ENCODE measurements at places on chromosomes 5 and 9.

- DNase-seq = no peak
Measured at GRCh38 chr9:113522419-113522818, 58.9 kb downstream of the RGS3 start.

- DNase-seq = no peak
Measured at GRCh38 chr5:40437452-40437861, 242.3 kb upstream of the PTGER4 start.

DNA sequence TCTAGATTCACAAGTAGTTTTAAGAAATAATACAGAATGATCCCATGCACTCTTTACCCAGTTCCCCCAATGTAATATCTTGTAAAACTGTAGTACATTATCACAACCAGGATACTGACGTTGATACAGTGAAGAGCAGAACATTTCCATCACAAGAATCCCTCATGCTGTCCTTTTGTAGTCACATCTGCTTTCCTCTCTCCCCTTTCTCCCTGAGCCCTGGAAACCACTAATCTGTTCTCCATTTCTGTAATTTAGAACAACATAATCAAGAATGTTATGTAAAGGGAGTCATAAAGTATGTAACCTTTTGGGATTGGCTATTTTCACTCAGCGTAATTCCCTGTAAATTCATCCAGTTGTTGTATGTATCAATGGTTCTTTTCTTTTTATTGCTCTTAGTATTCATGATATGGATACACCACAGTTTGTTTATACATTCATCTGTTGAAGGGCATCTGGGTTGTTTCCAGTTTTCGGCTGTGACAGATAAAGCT is 61.1 kb downstream of the ERCC6L2 start:
- DNase-seq = no peak

- DNase-seq = no peak
Measured at GRCh38 chr9:122340161-122340560, 30.7 kb upstream of the PTGS1 start.

- no peak for DNase-seq
Measured at GRCh38 chr9:12604164-12604821, 88.9 kb upstream of the TYRP1 start.

GRCh38 chr5:72364171-72364570 is 44.0 kb downstream of the PTCD2 start:
- no peak for DNase-seq

GRCh38 chr5:106028314-106028713 is 1642.4 kb downstream of the EFNA5 start:
- DNase-seq = no peak

DNA sequence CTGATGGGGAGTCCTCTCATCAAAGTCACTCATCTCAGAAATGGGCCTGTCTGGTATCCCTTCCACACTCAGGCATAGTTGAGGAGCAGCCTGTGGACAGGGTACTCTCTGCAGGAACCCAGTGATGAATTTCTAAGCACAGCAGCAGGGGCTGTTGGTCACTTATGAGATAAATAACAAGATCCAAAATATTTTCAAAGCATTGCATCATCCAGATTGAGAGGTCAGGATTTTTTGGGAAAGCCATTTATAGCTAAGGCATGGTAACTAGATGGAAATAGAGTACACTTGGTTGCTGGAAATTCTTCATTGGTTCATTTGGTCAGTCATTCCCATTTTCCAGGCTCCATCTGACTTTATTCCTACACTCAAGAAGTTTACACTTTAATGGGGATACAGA is 246.8 kb upstream of the RAI14 start:
- no peak for DNase-seq

- no peak for DNase-seq
Measured at GRCh38 chr5:131957721-131958441, 12.4 kb upstream of the MEIKIN start.

- DNase-seq = no peak
Measured at GRCh38 chr5:74342948-74343682, 297.4 kb downstream of the ENC1 start.

GRCh38 chr5:141773779-141774562 is 91.9 kb upstream of the ARAP3 start:
- no peak for DNase-seq

DNA sequence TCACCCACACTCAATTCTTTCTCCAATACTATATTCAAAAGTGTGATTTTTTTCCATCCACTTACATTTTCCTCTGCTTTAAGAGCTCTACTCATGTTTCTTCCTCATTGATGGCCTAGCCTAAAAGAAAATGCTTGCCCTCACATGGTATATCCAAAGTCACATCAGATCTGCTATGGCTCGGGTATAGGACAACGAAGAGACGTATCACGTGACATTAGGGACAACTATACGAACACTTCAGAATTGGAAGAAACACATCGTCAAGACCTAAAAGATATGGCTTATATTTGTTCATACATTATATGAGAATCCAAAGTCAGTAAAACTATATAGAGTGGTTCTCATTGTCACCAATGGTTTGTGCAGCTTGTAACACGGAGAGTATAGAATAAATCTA is 8.2 kb upstream of the ISL1 start:
- no peak for DNase-seq

GRCh38 chr9:1647776-1648175 is 367.4 kb upstream of the SMARCA2 start:
- DNase-seq = no peak

- no peak for DNase-seq
Measured at GRCh38 chr9:2593744-2594143, 27.8 kb upstream of the VLDLR start.

DNA sequence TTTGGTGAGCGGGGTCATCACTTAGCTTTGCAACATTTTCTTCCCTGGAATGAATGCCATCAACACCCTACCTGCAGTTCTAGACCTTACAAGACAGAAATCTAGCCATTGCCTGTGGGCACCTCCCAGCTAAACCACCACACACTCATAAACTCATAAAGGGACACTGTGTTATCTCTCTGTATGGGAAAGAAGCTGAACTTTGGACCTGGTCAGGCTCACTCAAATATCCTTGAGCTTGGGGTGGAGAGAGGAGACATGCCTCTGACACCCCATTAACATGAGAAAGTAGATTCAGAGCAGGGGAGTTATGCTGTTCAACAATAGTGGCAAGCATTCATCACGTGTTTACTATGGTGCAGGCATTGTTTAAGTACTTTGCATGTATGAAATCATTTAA is 205.6 kb downstream of the ZNF462 start:
- no peak for DNase-seq

DNA sequence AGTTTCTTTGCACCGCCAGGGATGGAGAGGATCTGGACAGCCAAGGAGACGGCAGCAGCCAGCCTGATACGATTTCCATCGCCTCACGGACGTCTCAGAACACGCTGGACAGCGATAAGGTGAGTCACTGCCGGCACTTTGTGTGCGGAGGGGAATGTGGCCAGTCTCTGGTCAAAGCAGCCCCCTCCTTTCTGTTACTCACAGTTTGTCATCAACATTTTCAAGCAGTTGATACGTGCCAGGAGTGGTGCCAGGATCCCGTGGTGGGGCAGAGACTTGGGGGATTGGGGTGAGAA is 175.1 kb upstream of the OTULINL start:
- DNase-seq = no peak

DNA sequence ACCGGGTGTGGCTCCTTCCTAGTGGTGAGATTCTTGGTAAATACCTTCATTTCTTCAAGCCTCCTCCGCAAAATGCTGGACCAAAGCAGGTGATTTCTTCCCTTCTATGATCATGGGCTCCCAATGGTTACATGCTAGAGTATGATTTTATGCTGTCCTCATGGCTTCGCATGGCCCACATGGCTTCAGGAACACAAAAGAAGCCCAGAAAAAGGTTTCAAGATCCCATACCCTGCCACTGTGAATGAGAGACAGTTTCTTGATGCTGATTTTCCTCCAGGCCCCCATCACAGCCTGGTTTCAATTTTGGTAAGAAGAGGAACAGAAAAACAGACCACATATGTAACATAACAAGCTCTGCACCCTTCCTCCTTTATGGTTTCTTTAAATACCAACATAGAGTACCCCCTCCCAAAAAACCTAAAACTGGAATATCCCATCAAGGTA is 2.4 kb upstream of the RXFP3 start:
- no peak for DNase-seq

DNA sequence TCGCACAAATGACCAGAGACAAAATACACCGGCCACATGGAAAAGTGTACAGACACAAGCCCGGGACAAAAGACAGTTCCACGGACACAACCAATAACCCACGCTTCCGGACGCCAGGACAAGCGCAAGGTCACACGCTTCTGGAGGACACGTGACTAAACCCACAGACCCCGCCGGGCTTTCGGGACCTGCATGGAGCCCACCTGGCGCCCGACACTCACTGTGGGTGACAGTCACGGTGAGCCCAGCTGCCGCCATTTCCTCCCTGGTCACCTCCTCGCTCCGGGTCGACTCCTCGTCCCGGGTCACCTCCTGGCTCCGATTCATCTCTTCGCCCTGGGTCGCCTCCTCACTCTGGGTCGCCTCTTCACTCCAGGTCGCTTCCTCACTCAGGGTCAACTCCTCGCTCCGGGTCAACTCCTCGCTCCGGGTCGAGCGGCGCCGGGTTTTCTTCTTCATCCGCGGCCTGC is 470 bp downstream of the BAG1 start:
- DNase-seq = peak; percentile 46

- no peak for DNase-seq
Measured at GRCh38 chr5:132557478-132558172, 848 bp downstream of the RAD50 start.

DNA sequence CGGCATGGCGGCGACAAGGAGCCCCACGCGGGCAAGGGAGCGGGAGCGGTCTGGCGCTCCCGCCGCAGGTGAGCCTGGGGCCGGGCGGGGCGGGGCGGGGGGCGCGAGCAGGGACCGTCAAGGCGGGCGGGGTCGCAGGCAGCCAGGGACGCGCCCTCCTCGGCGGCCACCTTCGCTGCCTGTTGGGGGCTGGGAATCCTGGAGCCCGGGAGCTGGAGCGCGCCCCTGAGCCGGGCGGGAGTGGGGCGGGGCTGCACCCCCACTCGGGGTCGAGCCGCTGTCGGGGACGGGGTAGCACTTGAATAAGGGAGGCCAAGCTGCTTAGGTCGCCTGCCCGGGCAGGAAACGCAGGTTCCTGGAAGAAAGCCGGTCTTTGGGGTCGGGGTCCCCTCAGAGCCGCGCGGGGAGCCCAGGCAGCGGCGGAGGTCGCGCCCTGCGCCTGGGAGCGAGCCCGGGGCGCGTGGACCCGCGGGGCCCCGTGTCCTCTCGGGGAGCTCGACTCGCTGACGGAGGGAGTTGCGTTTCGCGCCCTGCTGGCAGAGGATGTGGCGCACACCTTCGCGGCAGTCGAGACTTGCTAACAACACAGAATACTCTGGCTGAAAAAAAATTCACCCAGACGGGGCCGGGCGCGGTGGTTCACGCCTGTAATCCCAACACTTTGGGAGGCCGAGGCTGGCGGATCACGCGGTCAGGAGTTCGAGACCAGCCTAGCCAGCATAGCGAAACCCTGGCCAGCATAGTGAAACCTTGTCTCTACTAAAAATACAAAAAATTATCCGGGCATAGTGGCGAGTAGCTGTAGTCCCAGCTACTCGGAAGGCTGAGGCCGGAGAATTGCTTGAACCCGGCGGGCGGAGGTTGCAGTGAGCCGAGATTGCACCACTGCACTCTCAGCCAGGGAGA is 552 bp downstream of the OTULINL start:
- DNase-seq = peak; percentile 70

DNA sequence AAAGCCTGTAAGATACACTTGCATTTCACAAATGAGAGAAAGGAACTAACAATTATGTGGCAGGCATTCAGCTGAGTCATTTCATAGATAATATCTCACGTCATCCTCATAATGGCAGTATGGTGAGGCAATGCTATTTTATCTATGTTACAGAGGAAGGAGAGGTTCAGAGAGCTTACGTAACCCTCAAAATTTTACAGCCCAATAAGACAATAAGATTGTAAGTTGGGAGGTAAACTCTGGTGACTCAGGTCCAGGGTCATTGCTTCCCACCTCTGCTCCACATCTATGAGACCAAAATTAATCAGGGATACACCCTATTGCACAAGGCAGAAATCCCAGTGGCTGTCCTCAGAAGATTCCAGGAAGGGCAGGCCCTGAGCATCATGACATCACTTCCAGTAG is 309.7 kb downstream of the NSG2 start:
- DNase-seq = no peak

DNA sequence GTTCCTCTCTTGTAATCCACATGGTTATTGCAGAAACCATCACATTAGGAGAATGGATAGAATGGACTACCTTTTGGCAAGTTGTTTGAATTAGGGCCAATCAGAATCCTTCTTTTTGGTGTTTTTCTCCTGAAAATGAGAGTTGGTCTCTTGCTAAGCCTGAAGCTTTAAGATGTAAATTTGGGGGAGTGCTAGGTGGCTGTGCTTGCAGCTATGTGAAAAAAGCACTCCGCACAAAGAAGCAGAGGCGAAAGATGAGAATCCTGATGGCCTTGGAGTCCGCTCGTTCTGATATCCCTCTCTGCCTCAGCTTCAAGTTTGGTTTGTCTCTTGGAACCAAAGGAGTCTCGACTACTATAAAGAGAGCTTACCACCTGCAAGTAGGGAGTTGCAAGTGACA is 63.6 kb downstream of the INIP start:
- no peak for DNase-seq

DNA sequence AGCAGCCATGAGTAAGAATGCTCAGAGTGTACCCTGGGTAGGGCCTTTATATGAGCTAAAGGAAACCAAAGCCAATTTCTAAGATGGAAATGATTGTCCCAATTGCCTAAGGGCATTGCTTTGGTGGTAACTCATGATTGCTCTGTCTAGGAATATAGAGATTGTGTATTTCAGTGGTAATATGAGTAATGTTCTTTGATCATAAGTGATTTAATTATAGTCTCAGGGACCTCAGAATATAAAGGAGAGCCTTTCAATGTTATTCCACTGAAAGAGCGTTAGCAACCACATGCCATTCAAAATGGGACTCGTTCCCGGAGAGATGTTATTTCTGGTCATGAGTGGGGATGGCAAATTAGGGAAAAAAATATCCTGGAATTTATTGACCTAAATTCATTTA is 340.5 kb downstream of the ARHGEF28 start:
- DNase-seq = no peak

GRCh38 chr9:107717529-107718314 is 228.2 kb upstream of the KLF4 start:
- no peak for DNase-seq

GRCh38 chr5:24235946-24236345 is 408.8 kb downstream of the CDH10 start:
- peak; percentile 8 for DNase-seq

- no peak for DNase-seq
Measured at GRCh38 chr5:58040044-58040443, 419.8 kb downstream of the PLK2 start.

DNA sequence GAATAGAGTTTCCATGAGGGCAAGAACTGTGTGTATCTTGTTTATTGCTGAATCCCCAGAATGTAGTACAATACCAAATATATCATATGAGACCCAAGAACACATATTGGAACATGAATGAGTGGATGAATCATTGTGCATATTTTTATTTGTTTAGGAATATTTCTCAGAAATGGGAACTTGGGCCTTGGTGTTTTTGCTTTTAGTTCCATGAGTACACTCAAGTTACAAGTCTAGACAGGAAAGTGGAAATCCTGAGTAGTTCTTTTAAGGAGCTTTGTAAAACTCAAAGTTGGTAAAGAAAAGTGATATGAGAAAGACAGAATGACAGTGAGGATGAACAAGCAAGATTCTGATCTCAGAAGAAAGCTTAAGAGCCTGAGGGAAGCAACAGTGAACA is 647.0 kb downstream of the EFNA5 start:
- DNase-seq = no peak

- DNase-seq = no peak
Measured at GRCh38 chr5:9789777-9790176, 159.6 kb upstream of the TAS2R1 start.

Measured in KBM-7 (cell line).